ENCODE measurements at places on chromosomes 4 and X.

- DNase-seq = no peak
Observed at GRCh38 chr4:10659251-10659650, 25.3 kb downstream of the CLNK start.

DNA sequence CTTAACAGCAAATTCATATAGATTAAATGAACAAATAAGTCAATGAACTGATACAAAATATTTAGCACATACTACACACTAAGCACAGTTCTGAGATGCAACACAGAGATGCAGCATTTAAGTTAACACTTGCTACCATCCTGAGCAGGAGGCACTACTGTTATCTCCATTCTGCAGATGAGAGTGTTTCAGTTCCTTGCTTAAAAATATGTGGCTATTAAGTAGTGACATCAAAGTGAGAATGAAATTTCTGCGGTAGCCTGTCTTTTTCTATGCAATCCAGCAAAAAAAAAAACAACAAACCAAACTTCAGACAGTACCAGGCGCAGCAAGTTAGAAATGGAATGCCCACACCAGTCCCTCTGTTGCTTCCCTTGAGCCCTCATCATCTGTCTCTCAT lies 90.8 kb downstream of the SHISA3 start:
- no peak for DNase-seq

GRCh38 chr4:169045862-169046584 lies 36.0 kb upstream of the CBR4 start:
- DNase-seq = no peak

- DNase-seq = no peak
Observed at GRCh38 chrX:48890296-48890925, 7.2 kb downstream of the TIMM17B start.

DNA sequence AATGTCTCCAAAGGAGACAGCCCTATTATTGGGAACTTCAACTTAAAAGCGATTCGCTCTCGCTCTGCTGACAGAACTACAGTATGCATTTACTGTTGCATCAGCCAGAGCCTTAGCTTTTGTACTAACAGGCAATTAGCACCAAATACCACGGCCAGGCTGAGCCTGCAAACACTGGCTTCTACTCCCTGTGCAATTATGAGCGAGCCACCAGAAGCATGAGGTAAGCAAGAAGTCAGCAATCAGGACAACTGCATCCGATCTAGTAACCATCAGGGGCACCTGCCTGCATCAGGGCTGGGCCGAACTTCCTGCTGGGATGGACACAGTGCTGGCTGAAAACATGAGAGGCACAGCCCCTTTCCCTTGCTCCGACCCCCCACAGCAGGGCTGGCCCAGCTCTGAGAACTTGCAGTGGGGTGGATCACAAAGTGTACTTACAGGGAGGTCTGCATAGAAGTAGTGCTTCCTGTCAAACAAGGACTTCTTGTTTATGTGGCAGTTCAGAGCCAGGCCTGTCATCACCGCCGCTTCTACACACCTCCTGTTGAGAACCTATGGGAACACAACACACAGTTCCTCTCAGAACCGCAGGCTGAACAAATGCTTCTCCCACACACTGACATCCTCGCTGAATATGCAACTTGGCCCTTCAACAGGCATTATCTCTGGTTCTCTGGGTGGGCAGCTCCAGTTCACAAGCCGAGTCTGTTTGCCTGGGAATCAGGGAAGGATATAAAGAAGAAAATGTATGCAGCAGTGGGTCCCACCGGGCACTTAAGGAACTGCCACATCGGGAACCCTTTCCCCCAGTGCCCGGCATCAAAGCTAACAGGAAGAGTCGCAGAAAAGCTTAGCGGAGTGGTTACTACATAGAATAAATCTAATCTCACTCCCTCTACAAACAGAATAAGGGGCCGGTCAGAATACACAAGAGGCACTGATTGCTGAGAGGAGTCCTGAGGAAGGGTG lies 41.5 kb downstream of the GATB start:
- DNase-seq = no peak

- peak; percentile 11 for DNase-seq
Observed at GRCh38 chrX:136711147-136711546, 63.2 kb downstream of the CD40LG start.

GRCh38 chr4:15239866-15240265 lies 188.0 kb upstream of the C1QTNF7 start:
- DNase-seq = peak; percentile 34

GRCh38 chr4:86512631-86513030 lies 81.5 kb upstream of the PTPN13 start:
- DNase-seq = no peak

DNA sequence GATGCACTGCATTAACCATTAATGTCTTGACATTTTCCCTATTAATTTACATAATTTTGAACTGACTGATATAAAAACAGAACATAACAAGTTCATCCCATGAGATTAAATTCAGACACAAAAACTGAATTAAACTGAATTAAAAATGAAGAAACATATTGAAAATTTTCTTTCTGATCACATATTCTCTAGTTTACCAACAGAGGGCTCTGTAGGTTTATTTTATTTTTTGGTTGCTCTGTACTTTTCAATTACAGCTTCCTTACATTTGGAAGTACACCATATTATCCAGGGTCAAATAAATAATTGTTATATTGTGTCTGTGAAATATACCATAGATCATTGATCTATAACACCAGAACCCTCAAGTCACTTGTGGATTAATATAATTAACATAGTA lies 27.3 kb upstream of the CT83 start:
- DNase-seq = no peak

- no peak for DNase-seq
Observed at GRCh38 chr4:187232196-187232595, 508.5 kb upstream of the FAT1 start.

GRCh38 chr4:4574052-4574451 lies 32.2 kb upstream of the STX18 start:
- DNase-seq = no peak

- DNase-seq = no peak
Observed at GRCh38 chr4:37008199-37008598, 236.3 kb upstream of the NWD2 start.

DNA sequence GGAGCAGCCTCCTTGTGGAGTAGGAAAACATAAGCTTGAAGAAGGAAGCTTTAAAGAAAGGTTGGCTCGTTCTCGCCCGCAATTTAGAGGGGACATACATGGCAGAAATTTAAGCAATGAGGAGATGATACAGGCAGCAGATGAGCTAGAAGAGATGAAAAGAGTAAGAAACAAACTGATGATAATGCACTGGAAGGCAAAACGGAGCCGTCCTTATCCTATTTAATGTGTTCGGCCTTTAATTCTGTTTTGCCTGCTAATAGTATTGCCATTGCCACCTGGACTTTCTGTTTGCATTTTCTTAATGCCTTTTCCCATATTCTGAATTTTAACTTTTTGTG lies 1.4 kb downstream of the TCEAL1 start:
- DNase-seq = no peak

GRCh38 chr4:114811564-114812301 lies 213.1 kb downstream of the UGT8 start:
- DNase-seq = no peak

DNA sequence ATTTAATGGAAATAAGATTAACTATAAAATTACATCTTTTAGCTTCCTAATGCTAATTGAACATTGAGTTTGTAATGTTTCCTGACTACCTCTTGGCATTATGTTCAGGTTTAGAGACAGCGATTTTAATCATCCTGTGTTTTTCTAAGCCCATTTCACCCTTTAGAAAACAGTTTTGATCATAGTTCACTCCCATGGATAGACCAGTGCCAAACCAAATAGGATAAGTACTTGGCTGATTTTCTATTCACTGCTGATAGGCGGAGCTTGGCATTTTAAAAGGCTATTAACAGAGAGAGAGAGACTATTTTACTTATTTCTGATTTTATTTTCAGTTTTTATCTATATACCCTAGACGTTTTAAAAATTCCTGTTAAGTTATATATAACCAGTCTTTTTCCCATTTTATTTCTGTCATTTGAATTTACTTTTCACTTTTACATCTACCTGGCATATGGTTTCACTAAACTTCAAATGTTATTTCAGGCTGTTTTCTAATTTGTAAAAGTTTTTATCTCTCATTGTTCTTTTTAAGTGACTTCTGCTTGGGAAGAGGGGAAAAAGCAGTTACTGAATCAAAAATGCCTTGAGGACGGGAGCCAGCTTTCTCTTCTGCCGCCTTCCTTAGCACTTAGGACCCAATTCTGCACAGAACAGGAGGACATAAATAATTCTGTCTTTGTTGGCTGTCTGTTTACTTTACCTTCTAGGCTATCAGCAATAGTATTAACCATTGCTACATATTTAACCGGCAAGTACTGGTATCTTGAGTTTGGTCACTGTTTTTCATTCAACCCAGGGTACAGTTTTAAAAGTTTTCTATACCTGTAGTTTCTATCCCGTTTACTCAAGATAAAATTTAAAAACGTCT lies 46.4 kb downstream of the SGMS2 start:
- no peak for DNase-seq

GRCh38 chr4:122602277-122603142 lies 18.4 kb downstream of the IL21 start:
- no peak for DNase-seq

DNA sequence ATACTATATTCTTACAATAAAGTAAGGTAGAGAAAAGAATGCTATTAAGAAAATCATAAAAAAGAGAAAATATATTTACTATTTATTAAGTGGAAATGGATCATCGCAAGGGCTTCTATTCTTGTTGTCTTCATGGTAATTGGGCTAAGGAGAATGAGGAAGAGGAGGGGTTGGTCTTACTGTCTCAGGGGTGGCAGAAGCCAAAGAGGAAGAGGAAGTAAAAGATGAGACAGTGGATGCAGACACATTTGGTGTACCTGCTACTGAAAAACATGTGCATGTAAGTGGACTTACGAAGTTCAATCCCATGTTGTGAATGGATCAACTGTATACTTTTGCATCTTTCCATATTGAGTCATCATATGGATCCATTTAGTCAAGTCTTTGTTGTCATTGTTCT lies 1502.1 kb upstream of the ADGRL3 start:
- DNase-seq = no peak

GRCh38 chrX:140508958-140509357 lies 4.1 kb upstream of the SOX3 start:
- DNase-seq = no peak

DNA sequence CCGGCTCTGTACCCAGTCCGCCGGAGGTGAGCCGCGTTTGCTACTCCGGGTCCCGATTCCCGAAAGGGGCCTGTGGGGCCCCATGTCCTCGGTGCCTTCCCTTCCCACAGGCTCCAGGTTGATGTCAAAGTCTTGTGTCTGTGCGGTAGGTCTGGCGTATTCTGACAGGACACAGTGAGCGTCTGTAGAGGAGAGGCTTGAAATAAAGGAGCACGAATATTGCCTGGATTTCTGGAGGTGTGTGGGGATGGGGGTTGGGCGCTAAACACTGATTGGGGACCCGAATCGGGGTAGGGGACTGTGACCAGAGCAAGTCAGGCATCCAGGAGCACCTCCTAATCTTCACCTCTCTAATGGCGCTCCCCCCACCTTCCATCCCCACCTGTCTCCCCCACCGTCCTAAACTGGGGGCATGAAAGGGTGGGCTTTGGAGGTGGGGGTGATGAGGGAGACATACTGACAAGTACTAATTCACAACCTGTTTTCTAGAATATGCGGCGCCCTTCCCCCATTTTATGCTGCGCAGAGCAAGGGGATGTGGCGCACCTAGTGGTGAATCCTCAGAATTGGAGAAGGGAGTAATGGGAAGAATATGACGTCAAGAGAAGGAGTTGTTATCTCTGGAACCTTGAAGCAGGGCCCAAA lies 855 bp downstream of the GPRASP2 start:
- peak; percentile 29 for DNase-seq

GRCh38 chrX:39427906-39428305 lies 626.6 kb downstream of the MID1IP1 start:
- peak; percentile 5 for DNase-seq

- no peak for DNase-seq
Observed at GRCh38 chrX:10854594-10854993, 234.2 kb upstream of the MID1 start.

DNA sequence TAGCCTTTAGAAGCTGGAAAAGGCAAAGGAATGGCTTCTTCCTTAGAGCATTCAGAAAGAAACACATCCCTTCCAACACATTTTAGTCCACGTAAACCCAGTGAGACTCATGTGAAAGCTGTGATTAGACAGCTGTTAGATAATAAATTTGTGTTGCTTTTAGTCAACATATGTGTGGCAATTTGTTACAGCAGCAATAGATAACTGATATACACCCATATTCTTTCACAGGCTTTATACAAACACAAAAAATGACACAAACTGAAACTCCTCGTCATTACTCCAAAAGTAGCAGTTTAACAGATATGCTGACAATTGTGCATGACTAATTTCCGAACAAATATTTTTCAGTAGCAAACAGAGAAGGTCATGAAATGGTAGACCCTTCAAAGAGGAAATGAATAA lies 65.3 kb downstream of the ANTXR2 start:
- DNase-seq = no peak

GRCh38 chr4:46508216-46508615 lies 118.3 kb upstream of the GABRA2 start:
- DNase-seq = no peak

DNA sequence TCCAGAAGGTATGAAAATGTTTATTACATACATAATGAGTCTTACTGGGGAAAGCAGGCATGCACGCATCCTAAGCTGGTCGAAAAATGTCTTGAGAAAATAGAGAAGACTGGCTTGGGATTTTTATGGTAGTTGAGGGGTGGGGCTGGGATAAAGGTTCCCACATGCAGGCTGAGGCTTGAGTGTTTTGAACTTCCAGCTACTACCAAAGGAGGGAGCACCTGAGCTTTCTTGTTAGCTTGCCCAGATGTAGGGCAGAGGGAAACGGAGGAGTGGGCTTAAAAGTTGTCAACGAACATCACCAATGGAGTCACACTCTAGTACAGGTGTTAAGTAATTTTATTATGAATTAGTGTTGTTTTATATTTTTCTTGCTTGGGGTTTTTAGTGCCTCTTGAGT lies 39.6 kb upstream of the SRPX start:
- no peak for DNase-seq

GRCh38 chr4:77393996-77394395 lies 211.6 kb upstream of the CXCL13 start:
- no peak for DNase-seq

DNA sequence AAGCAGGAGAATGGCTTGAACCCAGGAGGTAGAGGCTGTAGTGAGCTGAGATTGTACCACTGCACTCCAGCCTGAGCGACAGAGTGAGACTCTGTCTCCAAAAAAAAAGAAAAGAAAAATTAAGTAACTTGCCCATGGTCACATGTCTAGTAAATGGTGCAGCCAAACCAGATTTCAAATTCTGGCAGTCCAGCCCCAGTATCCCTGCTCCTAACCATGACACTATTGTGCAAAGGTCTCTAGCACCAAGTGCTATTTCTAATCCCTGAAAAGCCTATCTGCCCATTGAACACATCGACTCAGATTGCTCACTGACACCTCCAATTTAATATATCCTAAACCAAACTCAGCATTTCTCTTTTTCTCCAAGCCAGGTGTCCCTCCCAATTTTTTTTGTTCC lies 7.6 kb upstream of the LAMP2 start:
- no peak for DNase-seq
